Osteoblast (primary cell): ENCODE measurements at places on chromosomes 13 and 19.

DNA sequence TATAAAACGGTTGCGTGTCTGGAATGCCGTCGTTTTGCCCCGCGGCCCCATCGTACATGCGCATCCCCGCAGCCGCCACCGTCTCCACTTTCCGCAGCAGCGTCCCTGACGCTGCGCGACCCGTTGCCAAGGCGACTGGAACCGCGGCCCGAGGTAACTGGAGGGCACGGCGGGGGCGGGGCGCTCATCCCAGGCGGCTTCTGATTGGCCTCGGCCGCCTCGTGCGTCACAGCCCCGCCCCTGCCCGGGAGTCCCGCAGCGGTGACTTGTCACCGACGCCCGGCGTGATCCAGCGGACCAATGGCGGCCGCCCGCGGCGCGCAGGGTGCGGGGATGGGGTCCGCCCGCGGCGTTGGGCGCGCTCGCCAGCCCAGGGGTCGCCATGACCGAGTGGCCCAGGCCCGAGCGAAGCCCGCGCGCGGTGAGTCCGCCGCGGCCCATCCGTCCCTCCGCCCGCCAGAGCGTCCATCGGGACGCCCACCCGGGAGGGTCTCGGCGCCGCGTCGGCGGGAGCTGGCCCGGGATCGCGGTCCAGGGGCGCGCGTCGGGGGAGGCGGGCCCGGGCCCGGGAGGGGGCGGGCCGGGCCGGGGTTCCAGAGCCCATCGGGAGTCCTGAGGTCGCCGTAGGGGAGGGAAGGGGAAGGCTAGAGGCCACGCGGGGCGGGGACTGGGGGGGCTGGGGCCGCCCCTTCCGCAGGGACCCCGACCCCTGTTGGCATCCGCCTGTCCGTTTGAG, at the start of gene ZSCAN1:
Gene ZSCAN1, plus strand, starts transcription at position 285 of the 736 bp plus-strand sequence. CDS start 3,812 bp downstream, outside the sequence.
- DNase-seq, result peak; percentile 99

- no peak for DNase-seq
Measured at GRCh38 chr19:10254244-10254643, 2.2 kb downstream of the MRPL4 start.

- no peak for DNase-seq
Measured at GRCh38 chr13:41006306-41006705, 12.8 kb downstream of the ELF1 start.

GRCh38 chr19:45163156-45163555, 2.4 kb upstream of the NKPD1 start:
- DNase-seq, result peak; percentile 80

- DNase-seq, result no peak
Measured at GRCh38 chr13:44148159-44148914, 225.3 kb upstream of the SERP2 start.

DNA sequence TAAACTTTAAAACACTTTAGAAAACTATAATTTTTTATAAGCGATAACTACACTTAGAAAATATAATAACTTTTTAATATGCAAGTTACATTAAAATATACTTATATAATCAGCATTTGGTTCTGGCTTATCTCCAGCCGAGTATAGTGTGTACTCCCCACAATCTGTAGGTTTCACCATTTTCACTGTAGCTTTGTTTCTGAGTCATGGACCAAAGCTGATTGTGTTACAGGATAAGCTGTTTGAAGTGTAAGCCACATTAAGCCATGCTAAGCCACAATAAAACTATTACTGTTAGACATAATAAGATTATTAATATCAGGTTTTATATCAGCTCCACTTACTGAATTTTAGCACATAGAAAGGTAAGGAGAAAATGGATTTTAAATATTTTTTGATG, 43.8 kb downstream of the CCDC122 start:
- DNase-seq, result no peak

GRCh38 chr13:112967686-112968379, 1.2 kb upstream of the MCF2L start:
- no peak for DNase-seq

DNA sequence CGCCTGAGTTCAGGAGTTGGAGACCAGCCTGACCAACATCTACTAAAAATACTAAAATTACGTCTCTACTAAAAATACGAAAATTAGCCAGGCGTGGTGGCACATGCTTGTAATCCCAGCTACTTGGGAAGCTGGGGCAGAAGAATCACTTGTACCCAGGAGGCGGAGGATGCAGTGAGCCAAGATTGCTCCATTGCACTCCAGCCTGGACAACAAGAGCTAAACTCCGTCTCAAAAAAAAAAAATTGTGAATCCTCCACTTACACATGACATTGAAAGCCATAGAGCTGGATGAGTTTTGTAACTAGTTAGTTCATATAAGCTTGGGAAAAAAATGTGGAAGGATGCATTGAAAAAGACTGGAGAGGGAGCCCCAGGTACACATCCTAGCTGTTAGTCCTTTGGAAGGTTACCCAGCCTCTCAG, 452 bp upstream of the PSMD8 start:
- DNase-seq, result no peak

DNA sequence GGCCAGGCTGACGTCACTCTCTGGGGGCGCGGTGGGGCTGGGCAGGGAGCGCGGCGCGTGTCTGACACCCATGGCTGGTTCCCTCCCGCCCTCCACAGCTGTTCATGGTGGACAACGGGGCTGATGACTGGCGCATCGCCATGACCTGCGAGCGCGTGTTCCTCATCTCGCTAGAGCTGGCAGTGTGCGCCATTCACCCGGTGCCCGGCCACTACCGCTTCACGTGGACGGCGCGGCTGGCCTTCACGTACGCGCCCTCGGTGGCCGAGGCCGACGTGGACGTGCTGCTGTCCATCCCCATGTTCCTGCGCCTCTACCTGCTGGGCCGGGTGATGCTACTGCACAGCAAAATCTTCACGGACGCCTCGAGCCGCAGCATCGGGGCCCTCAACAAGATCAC, 14.7 kb downstream of the KCNN1 start:
- DNase-seq, result no peak

GRCh38 chr13:80857321-80857720, 516.4 kb upstream of the SPRY2 start:
- DNase-seq, result no peak

- peak; percentile 91 for DNase-seq
Measured at GRCh38 chr19:35755550-35756376, 1.1 kb downstream of the HSPB6 start.

DNA sequence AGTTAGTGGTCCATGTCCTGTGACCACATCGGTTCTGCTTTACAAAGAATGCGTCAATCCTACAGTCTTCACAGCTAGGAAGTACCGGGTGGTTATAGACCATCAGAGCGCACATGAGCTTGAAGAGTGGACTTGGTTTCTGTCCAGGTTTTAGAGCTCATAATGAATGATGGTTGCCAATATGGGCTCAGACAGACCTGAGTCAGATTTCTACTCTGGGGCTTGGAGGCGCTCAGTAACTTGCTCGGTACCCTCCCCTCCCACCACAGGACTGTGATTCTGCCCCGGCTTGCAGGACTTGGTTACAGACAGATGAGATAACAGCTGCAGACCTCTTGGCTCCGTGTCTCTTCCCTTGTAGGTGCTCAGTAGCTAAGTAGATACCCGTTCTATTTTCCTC, 284.7 kb downstream of the TSHZ3 start:
- no peak for DNase-seq

GRCh38 chr13:93355094-93355493, 128.5 kb downstream of the GPC6 start:
- no peak for DNase-seq

DNA sequence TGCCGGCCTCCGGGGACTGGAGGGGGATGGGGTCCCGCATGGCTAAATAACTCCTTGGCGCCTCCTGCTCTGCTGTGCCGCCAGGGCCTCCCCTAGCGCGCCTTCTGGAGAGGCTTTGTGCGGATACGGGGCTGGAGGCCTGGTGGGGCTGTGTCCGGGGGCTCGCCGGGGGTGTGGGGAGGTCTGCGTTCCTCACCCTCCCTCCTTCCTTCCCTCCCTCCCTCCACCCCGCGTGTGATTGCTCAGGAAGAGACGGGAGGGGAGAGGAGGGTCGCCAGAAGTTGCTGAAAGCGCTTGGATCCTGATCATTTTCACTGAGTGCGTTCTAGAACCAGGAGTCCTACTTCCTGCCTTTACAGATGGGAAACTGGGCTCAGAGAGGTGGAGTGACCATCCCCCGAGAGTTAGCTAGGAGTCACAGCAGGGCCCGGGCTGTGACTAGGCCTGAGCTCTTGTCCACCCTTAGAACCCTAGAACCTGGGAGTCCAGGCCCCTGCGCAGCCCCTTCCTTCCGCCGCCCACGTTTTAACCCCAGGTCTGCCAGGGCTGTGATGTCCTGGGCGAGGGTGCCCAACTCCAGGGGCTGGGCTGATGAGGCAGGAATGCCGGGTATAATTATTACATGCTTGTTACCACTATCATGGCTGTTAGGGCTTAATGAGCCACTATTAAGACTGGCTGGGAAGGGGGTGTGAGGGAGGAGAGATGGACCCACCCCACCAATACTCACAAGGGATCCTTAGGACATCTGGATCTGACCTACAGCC, 782 bp upstream of the JUND start:
- DNase-seq, result no peak

DNA sequence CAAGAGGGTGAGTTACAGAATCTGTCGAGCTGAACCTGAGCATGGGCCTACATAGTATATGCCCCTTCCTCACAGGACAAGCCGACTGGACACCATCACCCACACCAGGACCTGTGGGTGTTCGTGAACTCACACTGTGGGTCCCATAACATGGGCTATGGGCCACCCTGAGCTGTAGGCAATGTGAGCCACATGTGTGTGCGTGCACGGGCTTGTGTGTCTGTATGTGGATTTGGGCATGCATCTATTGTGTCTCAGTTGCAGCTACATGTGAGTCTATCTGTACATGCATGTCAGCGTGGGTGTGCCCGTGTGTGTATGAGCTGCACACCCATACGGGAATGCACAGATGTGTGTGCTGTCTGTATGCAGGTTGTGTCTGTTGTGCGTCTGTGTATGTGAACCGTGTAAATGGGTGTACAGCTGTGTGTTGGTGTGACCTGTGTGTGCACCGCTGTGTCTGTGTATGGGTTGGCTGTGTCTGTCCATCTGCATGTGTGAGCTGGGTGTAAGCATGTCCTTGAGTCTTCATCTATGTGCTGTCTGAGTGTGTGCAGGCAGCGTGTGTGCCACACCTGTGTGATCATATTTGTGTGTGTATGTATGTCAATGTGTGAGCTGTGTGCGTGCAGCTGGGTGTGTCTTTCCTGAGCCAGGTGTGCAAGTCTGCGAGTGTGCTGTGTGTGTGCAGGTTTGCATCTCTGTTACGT, 1.7 kb downstream of the NOTCH3 start:
- peak; percentile 90 for DNase-seq

GRCh38 chr19:887072-887471, 5.9 kb downstream of the MED16 start:
- peak; percentile 95 for DNase-seq

- no peak for DNase-seq
Measured at GRCh38 chr13:24249624-24250023, 59.8 kb upstream of the C1QTNF9 start.

DNA sequence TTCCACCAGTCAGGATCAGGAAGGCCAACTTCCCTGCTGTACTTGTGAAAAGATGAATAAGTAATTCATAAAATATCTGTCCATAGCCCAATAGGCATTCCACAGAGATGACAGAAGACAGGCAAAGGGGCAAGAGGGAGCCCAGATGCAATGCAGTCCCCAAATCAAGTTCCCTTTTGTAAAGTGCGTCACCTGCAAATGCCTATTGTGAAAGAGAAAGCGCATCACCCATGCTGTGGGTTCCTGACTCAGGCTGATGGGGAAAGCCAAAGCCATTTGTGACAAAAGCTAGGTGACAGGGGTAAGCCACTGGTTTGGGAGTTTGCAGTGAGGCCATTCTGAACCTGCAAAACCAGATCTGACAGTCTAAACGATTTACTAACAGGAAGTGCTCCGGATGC, 157.5 kb upstream of the ZNF536 start:
- DNase-seq, result no peak

DNA sequence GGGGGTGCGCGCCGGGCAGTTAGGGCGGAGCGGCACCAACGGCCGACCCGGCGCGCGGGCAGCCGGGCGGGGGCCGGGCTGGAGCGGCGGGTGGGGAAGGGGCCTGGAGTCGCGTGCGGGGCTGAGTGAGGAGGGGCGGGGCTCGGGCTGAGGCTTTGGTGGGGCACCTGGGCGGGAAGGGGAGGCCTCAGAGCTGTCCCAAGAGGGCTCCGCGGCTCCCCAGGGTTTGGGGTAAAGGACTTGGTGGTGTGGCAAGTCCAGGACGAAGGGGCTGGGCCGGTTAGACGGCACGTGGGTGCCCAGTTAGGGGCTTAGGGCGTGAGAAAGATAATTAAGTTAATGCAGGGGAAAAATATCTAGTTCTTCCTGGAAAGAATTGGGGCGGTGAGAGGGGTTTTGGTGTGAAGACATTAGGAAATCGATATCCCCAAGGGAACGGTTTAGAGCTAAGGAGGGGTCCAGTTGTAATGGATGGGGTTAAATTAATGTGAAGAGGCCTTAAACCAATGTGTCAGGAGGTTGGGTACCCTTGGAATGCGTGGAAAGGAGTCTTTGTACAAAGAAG, 496 bp downstream of the ZNF574 start:
- DNase-seq, result no peak

GRCh38 chr13:76836311-76836710, 49.9 kb downstream of the KCTD12 start:
- DNase-seq, result no peak

DNA sequence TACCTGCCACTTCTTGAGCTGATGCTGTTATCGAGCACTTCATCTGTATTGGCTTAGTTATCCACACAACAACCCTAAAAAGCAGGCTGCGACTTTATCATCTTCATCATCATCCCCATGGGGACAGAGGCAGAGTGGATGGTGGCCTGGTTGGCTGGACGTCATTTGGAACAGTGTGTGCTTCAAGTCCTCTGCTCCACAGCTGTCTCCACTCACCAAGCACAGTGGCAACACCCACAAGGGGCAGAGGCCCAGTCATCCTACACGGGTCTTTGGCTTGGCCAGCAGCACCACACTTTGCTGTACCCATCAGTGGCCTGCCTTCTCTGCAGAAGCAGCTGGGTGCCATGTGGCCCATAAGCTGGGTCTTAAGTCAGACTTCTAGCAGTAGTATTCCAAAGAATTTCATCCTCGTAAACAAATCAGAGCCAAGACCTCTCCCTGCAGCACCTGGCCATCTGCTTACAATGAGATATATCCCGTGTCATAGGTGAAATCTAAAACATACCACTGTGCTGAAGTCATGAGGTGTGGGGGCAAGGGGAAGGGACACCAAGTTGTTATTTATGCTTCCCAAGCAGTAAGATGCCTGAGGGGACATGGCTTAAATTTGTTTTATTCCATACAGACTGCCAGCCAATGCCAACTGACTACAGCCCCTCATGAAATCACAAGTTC, 47.9 kb upstream of the EPHX3 start:
- no peak for DNase-seq

- DNase-seq, result no peak
Measured at GRCh38 chr13:44876782-44877324, 112.4 kb downstream of the NUFIP1 start.

- no peak for DNase-seq
Measured at GRCh38 chr19:8462571-8462970, 17.8 kb downstream of the HNRNPM start.

DNA sequence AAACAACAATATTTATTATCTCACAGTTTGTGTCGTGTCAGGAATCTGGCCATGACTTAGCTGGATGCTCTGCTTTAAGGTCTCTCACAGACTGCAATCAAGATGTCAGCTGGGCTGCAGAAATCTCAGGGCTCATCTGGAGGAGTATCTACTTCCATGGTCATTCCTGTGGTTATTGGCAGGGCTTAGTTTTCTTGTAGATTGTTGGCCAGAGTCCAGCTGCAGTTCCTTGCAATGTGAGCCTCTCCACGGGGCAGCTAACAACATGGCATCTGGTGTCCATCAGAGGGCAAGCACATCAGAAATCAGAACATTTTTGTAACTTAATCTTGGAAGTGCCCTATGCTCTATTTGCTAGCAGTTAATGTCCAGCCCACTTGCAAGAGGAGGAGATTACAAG, 45.7 kb upstream of the TDRD3 start:
- DNase-seq, result no peak

GRCh38 chr19:3606690-3607289, at the start of gene TBXA2R:
Gene TBXA2R (minus strand): TSS chr19:3606875. CDS start chr19:3600634, 6,241 bp downstream.
- DNase-seq, result peak; percentile 100
